ENCODE measurements at places on chromosomes 13 and 19.
A peak's percentile ranks its signal among the peaks of the same experiment; 100 is the strongest.

- peak; percentile 69 for ATAC-seq
Observed at GRCh38 chr13:43939086-43939485, 59.4 kb downstream of the LACC1 start.

DNA sequence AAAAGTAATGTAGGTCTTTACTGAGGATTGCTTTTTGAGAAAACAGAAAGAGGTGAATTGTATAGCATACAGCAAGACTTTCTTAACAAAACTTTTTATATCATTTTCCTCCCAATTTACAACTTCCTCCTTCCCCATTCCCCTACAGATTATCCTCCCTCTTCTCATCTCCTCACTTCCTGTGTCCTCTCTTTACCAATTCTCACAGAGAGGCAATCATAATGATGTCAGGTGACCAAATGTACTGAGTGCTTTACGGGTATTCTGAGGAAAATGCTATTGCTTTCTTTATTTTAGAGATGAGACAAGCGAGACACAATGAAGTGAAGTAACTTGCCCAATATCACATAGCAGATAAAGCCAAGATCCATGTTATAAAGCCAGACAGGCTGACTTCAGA, 1.7 kb upstream of the MTMR6 start:
- ATAC-seq, result no peak

GRCh38 chr19:19261350-19262189, 11.5 kb downstream of the TM6SF2 start:
- ATAC-seq, result peak; percentile 73

DNA sequence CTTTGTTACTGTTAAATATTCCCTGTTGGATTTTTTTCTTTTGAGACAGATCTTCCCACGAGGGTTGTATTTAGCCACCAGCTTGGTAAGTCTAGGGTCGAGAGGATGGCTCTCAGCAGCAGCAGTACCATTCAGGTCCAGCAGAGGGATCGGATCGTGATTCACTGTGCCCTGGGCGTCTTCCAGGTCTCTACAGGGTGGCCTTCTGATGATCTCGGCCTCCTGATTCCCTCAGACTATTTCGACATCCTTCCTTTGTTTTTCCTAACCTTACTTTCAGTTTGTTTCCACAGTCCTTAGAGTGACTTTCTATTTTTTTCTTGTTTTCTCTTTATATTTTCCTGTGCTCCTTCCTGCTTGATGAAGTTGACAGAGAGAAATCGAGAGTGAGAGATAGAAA, 1436.9 kb downstream of the UQCRFS1 start:
- ATAC-seq, result peak; percentile 41

DNA sequence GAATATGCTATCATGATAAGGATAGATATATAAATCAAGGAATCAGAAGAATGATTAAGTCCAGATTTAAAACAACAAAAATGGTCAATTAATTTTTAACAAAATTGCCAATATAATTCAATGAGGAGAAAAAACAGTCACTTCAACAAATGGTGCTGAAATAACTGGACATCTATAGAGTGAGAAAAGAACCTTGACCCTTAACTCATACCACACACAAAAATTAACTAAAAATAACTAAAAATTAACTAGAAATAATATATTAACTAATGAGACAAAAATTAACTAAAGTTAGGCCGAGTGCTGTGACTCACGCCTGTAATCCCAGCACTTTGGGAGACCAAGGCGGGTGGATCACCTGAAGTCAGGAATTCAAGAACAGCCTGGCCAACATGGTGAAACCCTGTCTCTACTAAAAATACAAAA, 9.5 kb downstream of the LGALS7 start:
- ATAC-seq, result no peak

DNA sequence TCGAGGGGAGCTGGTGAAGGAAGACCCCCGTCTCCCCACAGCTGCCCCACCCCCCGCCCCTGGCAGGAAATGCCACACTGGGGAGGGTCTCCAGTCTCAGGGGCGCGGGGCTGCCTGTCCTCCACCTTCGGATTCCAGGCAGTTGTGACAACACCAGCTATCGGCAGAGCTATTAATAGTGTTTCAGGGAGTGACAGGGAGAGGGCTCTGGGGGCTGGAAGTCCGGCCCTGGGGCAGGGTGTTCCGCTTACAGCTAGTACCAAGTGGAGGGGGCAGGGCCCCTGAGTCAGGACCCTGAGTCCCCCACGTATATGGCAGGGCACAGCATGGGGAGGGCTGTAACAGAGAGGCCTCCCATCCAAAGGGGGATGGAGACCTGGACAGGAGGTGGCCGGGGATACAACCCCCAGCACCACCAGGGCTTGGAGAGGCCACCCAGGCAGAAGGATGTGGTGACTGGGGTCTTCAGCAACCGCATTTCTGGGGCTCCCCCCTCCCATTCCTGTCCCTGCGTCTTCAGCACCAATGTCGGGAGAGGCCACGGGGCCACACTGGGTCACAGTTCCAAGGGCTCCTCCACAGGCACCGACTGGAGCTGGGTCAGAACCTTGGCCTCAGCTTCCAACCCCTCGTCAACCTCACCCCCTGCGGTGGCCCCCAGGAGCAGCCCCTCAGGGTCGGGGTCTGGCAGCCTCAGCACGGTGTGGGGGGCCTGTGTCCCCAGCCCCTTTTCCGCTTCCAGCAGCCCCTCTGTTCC, 3.9 kb downstream of the SIX5 start:
- ATAC-seq, result no peak

GRCh38 chr13:40920826-40921225, 98.3 kb downstream of the ELF1 start:
- ATAC-seq, result no peak

- ATAC-seq, result no peak
Observed at GRCh38 chr19:56969759-56970178, 129.2 kb upstream of the PEG3 start.

DNA sequence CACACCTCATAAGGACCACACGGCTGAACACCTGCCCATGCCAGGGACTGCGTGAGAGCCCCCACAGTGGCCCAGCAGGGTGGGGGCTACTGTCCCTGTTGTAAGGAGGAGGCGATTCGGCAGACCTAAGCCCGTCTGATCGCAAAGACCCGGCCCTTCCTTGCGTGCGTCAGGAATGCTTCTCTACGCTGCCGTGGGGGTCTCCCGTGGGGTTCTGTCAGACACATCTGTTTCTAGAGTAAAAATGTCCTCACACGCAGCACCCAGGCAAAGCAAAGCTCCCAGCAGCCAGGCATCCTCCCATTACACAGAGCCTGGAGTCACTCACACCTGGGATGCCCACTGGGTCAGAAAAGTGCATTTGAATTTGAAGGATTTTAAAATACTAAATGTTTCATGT, 147.7 kb upstream of the SOX1 start:
- no peak for ATAC-seq

GRCh38 chr13:100673376-100673712, 1.3 kb downstream of the TMTC4 start:
- peak; percentile 12 for ATAC-seq

DNA sequence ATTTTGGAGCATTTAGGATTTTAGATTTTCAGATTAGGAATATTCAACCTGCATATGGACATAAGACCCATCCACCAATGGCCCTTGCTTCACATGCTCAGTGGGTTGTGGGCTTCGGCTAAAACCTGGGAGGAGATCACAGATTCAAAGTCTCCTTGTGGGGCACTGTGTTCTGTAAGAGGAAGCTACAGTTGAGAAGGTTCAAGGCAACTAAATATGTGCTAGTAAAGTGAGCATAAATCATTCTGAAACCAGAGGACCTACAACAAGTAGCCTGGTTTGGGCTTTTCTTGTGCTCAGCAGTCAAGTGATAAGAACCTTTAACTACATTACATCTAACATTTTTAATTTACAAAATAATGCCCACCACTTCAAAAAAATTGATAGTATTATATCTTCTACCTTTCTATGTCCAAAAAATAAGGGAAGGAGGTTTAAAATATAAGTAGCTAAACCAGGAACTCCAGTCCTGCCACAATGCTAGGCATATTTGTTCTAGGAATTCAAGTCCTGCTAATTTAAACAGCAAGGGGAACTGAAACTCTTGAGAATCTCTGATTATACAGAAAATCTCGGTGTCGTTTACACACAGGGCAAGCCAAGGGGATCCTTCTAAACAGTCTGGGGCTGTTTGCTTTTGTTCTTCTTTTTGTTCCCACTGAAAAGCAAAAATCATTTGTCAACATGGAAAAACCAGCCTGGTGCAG, 36.6 kb downstream of the FOXO1 start:
- ATAC-seq, result no peak

DNA sequence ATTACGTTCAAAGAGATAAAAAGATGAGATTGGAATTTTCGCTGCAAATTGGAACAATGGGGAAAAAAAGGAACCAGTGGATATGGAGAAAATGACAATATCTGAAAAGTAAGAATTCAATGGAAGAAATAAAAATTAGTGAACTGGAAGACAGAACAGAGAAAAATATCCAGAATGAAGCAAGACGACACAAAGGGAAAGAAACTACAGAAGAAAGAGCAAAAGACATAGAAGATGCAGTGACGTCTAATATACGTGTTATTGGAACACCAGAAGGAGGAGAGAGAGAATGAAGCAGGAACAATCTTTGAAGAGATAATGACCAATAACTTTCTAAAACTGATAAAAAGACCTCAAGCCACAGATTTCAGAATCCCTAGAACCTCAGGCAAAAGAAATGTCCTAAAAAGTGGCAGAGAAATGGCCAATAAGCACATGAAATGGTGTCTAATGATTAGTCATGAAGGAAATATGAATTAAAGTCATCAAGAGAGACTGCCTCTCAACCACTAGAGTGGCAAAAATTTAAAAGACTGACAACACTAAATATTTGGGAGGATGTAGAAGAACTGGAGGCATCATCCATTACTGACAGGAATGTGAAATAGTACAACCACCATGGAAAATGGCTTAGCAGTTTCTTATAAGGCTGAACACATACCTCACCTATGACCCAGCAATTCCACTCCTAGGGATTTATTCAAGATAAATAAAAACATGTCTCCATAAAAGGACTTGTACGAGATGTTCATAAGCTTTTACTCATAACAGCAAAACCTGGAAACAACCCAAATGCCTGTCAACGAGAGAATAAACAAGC, 56.5 kb downstream of the GADD45B start:
- ATAC-seq, result no peak

GRCh38 chr19:40603389-40604170, 2.4 kb downstream of the LTBP4 start:
- ATAC-seq, result peak; percentile 80

DNA sequence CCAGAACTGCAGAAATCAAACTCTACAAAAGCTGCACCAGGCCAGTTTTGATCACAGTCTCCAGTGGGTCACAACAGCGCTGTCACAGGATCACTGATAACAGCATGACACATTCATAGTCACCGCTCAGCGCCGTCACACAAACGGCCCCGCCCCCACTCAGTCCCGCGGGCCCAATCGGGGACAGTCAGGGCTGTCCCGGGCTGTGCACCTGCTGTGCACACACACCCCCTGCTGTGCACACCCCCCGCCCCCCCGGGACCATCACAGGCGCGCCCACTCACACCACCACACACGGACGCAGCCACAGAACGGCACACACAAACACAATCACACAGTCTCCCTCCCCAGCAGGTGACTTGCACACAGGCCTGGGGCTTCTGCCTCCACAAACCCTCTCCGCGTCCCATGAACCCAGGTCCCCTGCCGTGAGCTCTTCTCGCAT, 435 bp upstream of the ZNF382 start:
- peak; percentile 79 for ATAC-seq

GRCh38 chr13:74623761-74624160, 489.6 kb upstream of the KLF12 start:
- no peak for ATAC-seq

GRCh38 chr19:29806098-29806866, 5.5 kb upstream of the CCNE1 start:
- peak; percentile 49 for ATAC-seq

DNA sequence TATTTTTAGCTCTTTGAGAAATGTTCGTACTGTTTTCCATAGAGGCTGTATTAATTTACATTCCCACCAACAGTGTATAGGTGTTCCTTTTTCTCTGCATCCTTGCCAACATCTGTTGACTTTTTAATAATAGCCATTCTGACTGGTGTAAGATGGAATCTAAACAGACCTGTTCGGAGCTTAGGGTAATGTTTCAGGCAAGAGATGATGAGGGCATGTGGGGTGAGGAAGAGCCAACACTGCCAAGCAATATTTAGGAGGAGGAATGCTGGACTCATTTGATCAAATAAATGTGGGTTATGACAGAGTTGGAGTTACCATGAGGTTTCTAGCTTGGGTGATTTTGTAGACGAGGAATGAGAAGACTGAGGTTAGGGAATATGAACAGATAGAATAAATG, 382.9 kb downstream of the KLF12 start:
- ATAC-seq, result no peak

All from motor neuron (in vitro differentiated cells).